ENCODE measurements at places on chromosomes 7 and 10. TPM values are rescaled to one million over a fixed set of nuclear protein-coding genes. Genes with fewer than 3 reads are reported as not detected.

Gene SPDYE2
- total RNA-seq: not detected

Gene MEOX2
- not detected for total RNA-seq

Gene CRHR2
- not detected for total RNA-seq

Gene IKZF1
- total RNA-seq: 301 TPM

Gene RBM28
- 45.7 TPM for total RNA-seq

Gene CYP17A1
- total RNA-seq: not detected

Gene DEPP1
- 0.11 TPM for total RNA-seq

- no peaks in the 10 kb centered on the region for H3K36me3 ChIP-seq
- H3K27ac ChIP-seq: no peak overlapping the region
- no peaks in the 10 kb centered on the region for H3K4me1 ChIP-seq
- H3K4me3 ChIP-seq: no peak overlapping the region
- DNase-seq: no peak
These were observed 143.4 kb downstream of the DOCK1 start for GRCh38 chr10:127048630-127049029.

GRCh38 chr7:75617634-75618234 lies 121.0 kb downstream of the HIP1 start:
- DNase-seq: peak; percentile 50
- no peaks in the 10 kb centered on the region for H3K36me3 ChIP-seq
- peaks cover 64% of the 10 kb centered on the region for H3K4me1 ChIP-seq
- peak overlapping the region; percentile 83 for H3K4me3 ChIP-seq
- H3K27ac ChIP-seq: peak overlapping the region; percentile 92

- DNase-seq: peak; percentile 65
- no peaks in the 10 kb centered on the region for H3K36me3 ChIP-seq
- peaks cover 63% of the 10 kb centered on the region for H3K27me3 ChIP-seq
- H3K27ac ChIP-seq: peak overlapping the region; percentile 24
- peaks cover 32% of the 10 kb centered on the region for H3K4me1 ChIP-seq
These were observed 1.4 kb downstream of the HPSE2 start for GRCh38 chr10:99234041-99234790.

DNA sequence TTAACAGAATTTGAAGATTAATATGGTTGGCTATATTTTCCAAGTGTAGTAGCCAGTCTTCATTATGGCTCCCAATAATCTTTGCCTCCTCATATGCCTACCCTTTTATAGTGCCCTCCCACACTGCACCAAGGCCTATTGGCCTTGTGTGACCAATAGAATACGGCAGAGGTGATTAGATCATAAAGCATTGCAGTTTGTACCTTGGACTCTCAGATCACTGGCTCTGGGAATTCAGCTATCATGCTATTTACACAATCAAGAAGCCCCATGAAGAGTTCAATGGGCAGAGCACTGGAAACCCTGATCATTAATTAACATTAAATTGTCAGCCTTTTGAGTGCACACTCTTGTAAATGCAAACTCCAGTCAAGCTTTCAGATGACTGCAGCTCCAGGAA lies 154.5 kb upstream of the MAGI2 start:
- no peaks in the 10 kb centered on the region for H3K27me3 ChIP-seq
- DNase-seq: no peak
- no peak overlapping the region for H3K4me3 ChIP-seq
- H3K27ac ChIP-seq: no peak overlapping the region
- H3K4me1 ChIP-seq: no peaks in the 10 kb centered on the region
- H3K36me3 ChIP-seq: no peaks in the 10 kb centered on the region

- peaks cover 41% of the 10 kb centered on the region for H3K4me1 ChIP-seq
- no peak overlapping the region for H3K4me3 ChIP-seq
- no peaks in the 10 kb centered on the region for H3K27me3 ChIP-seq
- DNase-seq: no peak
- peaks cover 10% of the 10 kb centered on the region for H3K36me3 ChIP-seq
These were observed 4.6 kb downstream of the ZNF853 start for GRCh38 chr7:6619961-6620360.

GRCh38 chr10:33008499-33009243 lies 50.6 kb upstream of the ITGB1 start:
- H3K27me3 ChIP-seq: peaks cover 6% of the 10 kb centered on the region
- peaks cover 41% of the 10 kb centered on the region for H3K4me1 ChIP-seq
- H3K4me3 ChIP-seq: peak overlapping the region; percentile 67
- H3K27ac ChIP-seq: no peak overlapping the region

- H3K27ac ChIP-seq: no peak overlapping the region
- no peak for DNase-seq
- H3K4me3 ChIP-seq: no peak overlapping the region
- H3K36me3 ChIP-seq: peaks cover 6% of the 10 kb centered on the region
These were observed 14.4 kb upstream of the CUBN start for GRCh38 chr10:17144032-17144431.

DNA sequence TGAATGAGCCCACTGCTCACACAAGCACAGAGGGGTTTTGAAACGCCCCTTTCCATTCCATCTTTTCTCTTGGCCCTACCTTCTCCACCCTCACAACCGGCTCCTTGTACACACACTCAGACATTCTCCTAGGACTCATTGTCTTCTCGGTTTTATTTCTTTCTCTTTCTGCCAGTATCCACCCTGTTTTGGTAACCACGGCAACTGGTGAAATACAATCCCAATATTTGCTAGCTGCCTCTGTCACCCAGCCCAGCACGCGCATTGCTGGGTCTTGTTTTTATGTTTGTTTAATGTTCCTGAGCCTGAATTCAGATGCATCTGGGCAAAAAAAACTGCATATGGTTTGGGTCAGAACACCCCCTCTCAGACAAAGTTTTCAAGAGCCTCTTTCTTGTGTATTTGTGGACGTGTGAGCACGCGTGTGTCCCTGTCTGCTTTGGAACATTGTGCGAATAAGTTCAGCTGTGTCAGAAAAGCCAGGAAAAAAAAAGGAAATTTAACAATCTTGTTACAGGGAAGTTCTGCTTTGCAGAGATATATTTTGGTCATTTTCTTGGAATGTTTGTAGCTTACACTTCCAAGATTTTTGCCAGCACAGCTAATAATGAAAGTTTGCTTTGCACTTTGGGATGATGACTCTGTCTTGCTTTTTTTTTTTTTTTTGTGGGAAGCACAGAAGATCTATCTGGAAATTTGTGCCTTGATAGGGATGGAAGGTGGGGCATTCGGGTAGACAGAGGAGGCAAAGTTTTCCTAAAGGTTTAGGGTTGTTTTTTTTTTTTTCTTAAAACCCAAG lies 225.9 kb downstream of the TRIL start:
- no peak overlapping the region for H3K27ac ChIP-seq
- DNase-seq: no peak
